ENCODE measurements at places on chromosomes 2 and 18. TPM values are rescaled to one million over a fixed set of nuclear protein-coding genes. Genes with fewer than 3 reads are reported as not detected.

The MAPK4 gene
- not detected for total RNA-seq

The SLC9A4 gene
- total RNA-seq, result 0.10 TPM

The PPP1R1C gene
- total RNA-seq, result not detected

The EFR3B gene
- total RNA-seq, result 3.2 TPM

DNA sequence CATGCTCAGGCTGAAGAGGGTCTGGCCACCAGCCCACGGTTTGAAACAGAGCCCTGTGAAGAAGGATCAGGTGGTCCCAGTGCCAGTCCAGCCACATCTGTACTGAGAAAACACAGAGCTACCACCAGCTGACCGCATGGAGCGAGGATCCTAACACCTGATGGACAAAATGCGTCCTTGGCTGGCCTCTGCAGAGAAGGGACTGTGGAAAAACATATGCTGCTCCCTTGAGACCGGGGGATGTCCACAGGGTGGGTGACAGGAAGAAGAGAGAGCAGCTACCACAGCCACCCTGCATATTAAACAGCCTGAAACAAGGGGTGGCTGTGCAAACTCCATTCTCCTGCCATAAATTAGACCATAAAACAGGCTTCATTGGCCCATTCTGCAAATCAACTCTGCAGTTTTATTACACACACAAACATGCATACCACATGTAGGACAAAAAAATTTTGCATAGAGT lies 137.2 kb downstream of the BCL2 start:
- peaks cover 4% of the 10 kb centered on the region for H3K36me3 ChIP-seq
- H3K27ac ChIP-seq, result peak overlapping the region; percentile 56
- H3K4me3 ChIP-seq, result peak overlapping the region; percentile 30
- H3K27me3 ChIP-seq, result no peaks in the 10 kb centered on the region
- DNase-seq, result no peak
- peaks cover 47% of the 10 kb centered on the region for H3K4me1 ChIP-seq

GRCh38 chr18:61554946-61555361 lies 221.7 kb downstream of the CDH20 start:
- DNase-seq, result no peak
- peak overlapping the region; percentile 37 for H3K27ac ChIP-seq
- H3K36me3 ChIP-seq, result no peaks in the 10 kb centered on the region
- peak overlapping the region; percentile 51 for H3K4me3 ChIP-seq

DNA sequence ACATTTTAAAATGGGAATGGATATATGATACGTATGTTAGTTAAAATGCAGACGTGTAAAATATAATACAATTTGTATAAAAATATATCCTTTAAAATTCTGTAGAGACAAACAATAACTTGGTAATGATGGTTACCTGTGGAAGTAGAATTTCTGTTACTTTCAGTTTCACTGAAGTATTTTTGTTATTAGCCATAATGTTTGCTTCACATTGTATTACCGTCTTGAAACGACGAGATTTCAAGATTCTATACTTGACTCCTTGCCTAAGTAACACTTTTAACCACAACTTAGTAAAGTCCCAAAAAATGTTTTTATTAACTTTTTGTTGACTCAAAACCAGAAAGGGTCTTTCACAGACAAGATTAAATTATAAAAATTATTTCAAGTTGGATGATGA lies 488.3 kb upstream of the VRK2 start:
- no peaks in the 10 kb centered on the region for H3K27me3 ChIP-seq
- no peak for DNase-seq

GRCh38 chr2:107285621-107286299 lies 399.8 kb upstream of the ST6GAL2 start:
- H3K4me1 ChIP-seq, result no peaks in the 10 kb centered on the region
- no peaks in the 10 kb centered on the region for H3K27me3 ChIP-seq
- H3K36me3 ChIP-seq, result no peaks in the 10 kb centered on the region
- no peak overlapping the region for H3K27ac ChIP-seq
- no peak overlapping the region for H3K4me3 ChIP-seq

GRCh38 chr2:46717344-46718121 lies 198.1 kb downstream of the MCFD2 start:
- peaks cover 22% of the 10 kb centered on the region for H3K4me1 ChIP-seq
- H3K27ac ChIP-seq, result no peak overlapping the region
- H3K4me3 ChIP-seq, result no peak overlapping the region
- H3K27me3 ChIP-seq, result no peaks in the 10 kb centered on the region
- no peak for DNase-seq

- H3K4me1 ChIP-seq, result no peaks in the 10 kb centered on the region
- peaks cover under 1% of the 10 kb centered on the region for H3K27me3 ChIP-seq
- H3K36me3 ChIP-seq, result no peaks in the 10 kb centered on the region
- H3K4me3 ChIP-seq, result no peak overlapping the region
Measured at GRCh38 chr2:108910011-108910431, 79.0 kb downstream of the EDAR start.
